ENCODE measurements at places on chromosomes 13 and 19. TPM values are rescaled to one million over a fixed set of nuclear protein-coding genes. Genes with fewer than 3 reads are reported as not detected.
A peak's percentile ranks its signal among the peaks of the same experiment; 100 is the strongest.

The NOVA2 gene
- total RNA-seq = 5.0 TPM

The PCP2 gene
- total RNA-seq = 2.7 TPM

The TRPC4 gene
- total RNA-seq = 0.19 TPM

The CCDC8 gene
- 30.8 TPM for total RNA-seq

The GEMIN7 gene
- 15.9 TPM for total RNA-seq

The CEACAM1 gene
- 3.4 TPM for total RNA-seq

The RXFP2 gene
- not detected for total RNA-seq

The STAP2 gene
- 2.6 TPM for total RNA-seq

The PIBF1 gene
- total RNA-seq = 10.8 TPM

The ERICH4 gene
- not detected for total RNA-seq

The HRC gene
- total RNA-seq = 1,040 TPM

The EIF3K gene
- total RNA-seq = 598 TPM

DNA sequence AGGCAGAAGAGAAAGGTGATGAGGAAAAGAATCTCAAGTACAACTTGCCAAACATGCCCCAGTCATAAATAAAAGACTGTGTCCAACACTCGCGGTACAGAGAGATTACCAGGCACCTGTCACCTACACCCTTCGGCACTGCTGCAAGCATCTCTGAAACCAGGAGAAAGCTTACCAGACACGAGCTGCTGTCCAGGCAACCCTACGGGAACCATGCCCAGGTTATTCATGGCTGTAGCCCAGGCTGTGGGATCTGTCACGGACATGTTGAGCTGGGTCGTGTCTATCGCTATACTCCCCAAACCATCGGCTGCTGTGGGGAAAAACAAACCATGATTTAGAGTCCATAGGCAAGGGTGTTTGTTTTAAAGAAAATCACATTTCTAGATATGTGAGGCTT, 375.0 kb downstream of the ENOX1 start:
- DNase-seq = peak; percentile 51

DNA sequence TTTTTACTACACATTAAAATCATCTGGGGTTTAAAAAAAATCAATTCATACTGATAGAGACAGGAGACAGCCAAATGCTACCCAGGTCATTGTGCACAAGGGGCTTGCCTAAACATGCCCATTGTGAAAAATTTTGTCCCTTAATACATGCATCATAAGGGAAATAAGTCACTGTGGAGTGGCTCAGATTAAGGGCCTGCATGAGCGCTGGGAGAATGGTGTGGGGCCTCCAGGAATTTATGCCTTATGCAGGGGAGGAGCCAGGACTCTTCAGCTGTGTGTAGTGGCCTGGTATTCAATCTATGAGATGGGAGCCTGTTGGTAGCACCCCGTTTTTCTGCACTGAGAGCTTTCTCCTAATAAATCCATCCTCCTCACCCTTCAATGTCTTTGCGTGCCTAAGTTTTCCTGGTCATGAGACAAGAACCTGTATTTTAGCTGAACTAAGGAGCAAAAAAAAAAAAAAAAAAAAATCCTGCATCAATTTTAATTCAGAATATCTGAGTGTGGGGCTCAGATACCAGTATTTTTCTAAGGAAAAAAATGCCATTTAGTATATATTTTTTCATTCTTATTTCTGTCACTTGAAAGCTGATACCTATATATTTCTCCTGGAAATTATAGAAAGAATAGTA, 997.6 kb upstream of the ATXN8OS start:
- DNase-seq = no peak

DNA sequence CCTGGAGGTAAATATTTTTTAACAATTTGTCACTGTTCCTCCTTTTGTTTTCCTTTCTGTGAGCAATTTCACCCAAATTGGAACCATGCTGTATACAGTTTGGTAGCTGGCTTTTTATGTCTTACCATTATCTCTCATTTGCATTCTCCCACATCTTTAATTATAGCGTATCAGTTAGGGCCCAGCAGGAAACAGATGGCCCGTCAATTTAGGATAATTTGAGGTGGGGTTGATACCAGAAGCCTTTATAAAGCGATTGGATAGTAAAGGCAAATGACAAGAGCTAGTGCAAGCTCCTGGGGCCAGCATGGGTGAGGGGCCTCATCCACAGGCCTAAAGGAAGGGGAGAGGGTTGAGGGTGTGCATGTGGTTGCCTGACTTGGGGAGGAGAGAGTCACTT, 3.8 kb upstream of the IFNL4 start:
- no peak for DNase-seq

DNA sequence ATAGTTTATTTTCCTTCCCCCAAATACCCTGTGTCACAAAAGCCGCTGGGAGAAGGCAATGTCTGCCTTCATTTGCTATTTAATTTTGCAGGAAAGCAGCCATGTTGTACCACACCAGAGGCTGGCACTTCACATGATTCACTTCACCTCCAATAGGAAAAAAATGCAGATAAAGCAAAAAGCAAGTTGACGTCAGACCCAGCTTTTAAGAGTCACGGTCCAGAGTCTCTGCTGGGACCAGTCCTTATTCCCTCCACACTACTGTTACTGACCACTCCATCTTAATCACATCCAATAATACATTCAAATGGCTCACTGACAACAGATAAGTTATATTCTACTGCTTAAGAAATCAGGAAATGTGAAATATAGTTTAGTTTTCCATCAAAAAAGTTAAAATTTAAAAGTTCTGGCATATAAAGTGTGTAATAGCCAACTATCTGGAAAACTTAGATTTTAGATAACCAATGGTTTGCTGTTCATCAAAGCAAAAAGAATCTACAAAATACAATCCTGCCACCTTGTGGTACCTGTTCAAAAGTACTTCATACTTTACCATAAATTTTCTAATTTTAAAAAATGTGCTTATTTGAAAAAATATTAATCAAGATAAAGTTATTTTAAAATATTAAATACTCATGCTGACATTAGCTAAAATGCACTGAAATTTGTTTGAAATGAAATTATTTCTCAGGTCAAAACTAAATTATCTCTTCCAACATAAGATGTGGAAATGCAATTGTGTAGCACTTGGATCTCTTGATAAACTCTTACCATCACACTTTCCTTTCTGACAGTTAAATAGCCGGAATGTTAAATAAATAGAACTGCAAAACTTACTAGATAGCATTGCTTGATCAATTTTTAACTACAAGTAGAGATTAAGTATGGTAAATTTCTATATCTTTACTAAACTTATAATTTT, 97.3 kb downstream of the SERP2 start:
- no peak for DNase-seq

DNA sequence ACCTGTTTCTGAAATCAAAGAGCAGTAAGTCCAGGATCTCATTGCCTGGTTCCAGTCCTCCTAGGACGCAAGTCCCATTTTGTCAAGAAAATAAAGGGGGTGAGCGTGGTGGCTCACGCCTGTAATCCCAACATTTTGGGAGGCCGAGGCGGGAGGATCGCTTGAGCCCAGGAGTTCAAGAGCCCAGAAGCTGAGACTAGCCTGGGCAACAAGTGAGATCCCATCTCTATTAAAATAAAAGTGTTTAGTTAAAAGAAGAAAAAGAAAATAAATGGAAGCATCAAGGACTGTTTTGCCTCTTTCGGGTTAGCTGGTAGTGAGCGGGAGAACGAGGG, 344 bp upstream of the HAUS5 start:
- DNase-seq = no peak

DNA sequence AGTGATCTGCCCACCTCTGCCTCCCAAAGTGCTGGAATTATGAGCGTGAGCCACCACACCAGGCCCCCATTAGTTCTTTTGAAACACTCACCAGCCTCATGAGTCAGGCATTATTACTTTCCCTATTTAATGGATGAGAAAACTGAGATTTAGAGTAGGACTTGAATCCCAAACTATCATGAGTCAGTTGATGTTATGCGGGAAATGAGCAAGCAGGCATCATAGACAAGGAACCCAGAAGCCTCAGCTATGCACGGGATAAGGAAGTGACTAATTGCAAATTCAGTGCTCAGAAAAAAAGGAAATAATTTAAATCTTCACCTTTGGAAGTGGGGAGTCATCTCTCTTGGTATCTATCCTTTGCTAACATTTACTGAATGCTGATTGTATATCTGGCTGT, 217.5 kb downstream of the ABCC4 start:
- no peak for DNase-seq

DNA sequence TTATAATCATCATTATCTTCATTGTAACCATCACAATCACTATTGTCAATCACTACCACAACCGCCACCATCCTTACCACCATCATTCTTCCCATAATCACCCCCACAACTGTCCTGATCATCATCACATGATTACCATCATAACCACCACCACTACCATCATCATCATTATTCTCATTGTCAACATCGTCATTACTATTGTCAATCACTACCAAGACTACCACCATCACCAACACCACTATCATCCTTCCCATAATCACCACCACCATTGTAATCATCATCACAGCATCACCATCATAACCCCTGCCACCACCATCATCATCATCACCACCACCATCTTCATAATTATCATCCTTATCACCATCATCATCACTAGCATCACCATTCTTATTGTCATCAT, 55.2 kb downstream of the MBD3L1 start:
- DNase-seq = no peak

DNA sequence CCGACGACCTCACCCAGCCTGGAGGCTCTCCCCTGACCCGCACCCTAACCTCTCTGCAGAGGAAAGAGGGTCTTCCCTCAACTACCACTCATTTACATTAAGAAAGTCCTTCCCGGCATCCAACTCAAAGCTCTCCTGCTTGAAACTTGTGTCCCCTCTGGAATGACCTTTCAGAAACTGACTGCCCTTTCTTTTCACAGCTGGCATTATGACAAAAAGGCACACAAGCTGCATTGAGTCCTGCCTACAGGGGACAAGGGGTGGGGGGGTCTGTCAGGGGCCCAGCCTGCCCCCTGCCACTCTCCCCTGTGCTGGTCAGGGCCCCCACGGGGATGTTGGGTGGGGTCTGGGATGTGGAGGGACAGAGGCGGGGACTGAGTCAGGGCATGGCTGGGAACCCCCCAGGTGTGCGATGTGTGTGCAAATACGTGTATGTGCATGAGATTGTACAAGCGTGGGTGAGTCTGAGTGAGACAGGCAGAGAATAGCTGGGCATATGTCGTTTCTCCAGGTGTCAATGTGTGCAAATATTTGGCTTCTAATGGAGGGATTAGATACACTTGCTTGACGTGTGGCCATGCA, 2.0 kb downstream of the COL5A3 start:
- no peak for DNase-seq

- DNase-seq = peak; percentile 65
Observed at GRCh38 chr19:13840305-13841085, 36.4 kb upstream of the NANOS3 start.

GRCh38 chr13:36454987-36455386, 22.7 kb downstream of the CCNA1 start:
- no peak for DNase-seq

DNA sequence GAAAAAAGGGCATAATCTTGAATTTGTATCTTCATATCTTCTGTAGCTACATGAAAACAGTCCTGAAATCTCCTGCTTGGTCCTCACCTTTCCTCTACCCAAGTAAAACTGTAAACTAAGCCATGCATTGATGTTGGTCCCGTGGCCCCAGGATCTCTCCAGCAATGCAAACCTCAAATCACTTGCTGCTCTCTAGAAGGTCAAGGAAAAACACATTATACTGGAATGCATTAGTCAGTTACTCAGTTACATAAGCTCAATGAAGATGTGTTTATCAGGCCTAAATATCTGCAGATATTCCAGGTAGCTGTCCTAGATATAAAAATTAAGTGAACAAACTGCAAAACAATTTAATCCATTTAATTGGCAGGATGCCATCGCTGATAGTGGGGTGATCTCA, 261.8 kb downstream of the ABCC4 start:
- no peak for DNase-seq

- no peak for DNase-seq
Observed at GRCh38 chr13:65642996-65643395, 1587.1 kb downstream of the PCDH9 start.

GRCh38 chr19:39951686-39952085, 17.3 kb upstream of the FCGBP start:
- no peak for DNase-seq

DNA sequence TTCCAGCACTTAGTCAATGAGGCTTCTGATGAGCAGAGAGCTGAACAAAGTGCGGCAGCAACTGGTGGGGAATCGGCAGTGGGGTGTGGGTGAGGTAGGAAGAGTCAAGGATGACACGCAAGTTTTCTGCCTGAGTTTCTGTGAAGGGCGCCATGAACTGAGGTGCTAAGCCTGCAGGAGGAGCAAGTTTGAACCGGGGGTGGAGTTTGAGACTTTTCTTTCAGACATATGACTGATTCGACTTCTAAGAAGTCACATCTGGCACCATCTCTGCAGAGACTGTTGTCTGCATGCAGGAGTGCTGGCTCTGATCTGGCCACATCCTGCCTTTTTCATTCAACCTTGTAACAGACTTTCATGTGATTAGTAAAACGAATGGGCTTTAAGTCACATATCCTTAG, 14.8 kb upstream of the GPI start:
- no peak for DNase-seq

- no peak for DNase-seq
Observed at GRCh38 chr13:63455938-63456337, 2040.3 kb upstream of the PCDH20 start.

- no peak for DNase-seq
Observed at GRCh38 chr13:51816604-51817249, 12.8 kb upstream of the DHRS12 start.

GRCh38 chr13:59633290-59633689, 530.4 kb downstream of the DIAPH3 start:
- no peak for DNase-seq

DNA sequence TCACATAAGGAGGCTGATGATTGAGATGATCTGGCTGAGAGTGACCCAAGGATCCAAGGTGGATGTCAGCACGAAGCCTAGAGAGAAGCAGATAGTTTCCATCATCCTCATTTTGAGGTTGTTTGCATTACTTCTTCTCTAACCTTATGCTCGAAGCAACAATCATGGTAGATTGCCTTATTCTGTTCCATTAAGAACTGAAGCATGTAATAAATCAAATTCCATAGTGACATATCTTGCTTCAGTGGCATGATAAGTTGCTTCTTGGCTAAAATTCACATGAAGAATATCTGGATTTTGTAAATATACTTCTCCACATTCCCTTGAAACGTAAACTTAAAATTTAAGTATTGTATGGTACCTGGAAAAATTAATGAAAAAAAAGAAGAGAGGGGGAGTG, 377.8 kb upstream of the DACH1 start:
- DNase-seq = no peak

GRCh38 chr13:111474136-111475002, 153.9 kb downstream of the TEX29 start:
- no peak for DNase-seq

- no peak for DNase-seq
Observed at GRCh38 chr19:32767951-32768679, 48.5 kb downstream of the TDRD12 start.

- peak; percentile 38 for DNase-seq
Observed at GRCh38 chr19:49422407-49423070, 702 bp downstream of the PTH2 start.

- DNase-seq = no peak
Observed at GRCh38 chr13:23901365-23901764, 4.1 kb upstream of the C1QTNF9B start.

- peak; percentile 57 for DNase-seq
Observed at GRCh38 chr19:22595918-22596341, 38.2 kb upstream of the ZNF492 start.

- DNase-seq = peak; percentile 83
Observed at GRCh38 chr13:114099191-114099590, 33.2 kb downstream of the RASA3 start.
